ENCODE measurements at places on chromosomes 5 and 9.

DNA sequence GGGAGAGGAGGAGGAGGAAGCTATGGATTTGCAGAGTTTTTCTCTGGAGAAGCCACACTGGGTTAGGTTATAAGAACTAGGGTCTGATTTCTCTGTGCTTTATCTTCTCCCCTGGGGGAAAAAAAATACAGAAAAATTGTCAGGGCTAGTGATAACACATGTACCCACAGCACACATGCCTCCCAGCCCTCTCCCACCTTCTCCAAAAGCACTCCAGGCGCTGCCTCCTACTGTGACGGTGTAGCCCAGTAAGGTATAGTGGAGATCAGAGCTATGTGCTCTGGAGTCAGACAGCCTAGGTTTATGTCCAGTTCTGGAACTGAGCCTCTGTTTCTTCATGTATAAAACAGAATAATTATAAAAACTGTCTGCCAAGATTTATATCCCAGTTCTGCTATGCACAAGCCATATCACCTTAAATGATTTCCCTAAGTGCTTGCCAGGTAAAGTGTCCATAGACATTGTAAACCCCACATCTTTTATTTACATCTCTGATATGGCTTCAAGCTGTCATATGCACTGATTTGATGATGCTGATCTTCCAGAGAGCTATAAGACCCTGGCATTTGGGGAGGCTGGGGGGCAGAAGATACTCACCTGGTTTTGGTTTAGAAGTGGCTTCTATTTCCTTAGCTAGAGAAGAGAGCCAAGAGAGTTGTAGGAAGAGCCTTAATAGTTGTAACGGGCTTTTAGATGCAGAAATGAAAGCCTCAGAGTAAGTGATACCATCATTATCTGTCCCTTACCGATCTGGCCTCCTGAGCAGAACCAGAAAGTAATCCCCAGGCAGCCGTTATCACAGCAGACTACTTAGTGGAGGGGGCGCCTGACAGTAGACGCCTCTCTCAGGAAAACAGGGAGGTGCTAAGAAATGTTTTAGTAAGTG lies 7.6 kb downstream of the SLC1A3 start:
- no peak for DNase-seq

DNA sequence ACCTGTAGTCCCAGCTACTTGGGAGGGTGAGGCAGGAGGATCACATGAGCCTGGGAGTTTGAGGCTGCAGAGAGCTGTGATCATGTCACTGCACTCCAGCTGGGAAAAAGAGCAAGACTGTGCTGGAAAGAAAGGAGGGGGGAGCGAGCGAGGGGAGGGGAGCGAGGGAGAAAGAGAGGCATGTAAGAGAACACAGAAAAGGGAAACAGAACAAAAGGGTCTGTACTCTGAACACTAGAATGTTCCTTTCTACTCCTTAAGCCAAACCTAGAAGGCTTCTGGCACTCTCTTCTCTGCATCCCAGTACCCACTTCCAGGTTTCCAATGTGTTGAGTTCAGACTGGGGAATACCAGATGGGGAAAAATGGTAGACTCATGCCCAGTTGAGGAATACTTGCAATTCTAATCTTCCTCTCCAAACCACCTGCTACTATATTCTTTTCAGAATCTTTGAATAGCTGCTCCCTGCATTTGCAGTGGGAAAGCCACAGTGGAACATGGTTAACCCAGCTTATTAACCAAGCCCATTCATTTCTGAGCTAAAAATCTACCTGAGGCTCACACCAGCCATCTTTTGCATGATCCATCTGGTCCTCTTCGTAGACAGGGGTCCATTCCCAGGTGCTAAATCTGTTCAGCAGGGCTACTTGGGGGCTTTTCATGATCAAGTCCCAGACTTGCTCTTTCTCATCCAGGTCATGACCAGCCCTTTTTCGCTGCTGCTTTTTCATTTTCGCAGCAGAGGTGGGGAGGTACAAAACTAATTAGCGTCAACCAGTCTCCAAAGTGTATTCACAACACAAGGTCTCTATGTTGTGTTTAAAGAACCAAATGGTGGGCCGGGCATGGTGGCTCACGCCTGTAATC lies 34.9 kb downstream of the SEMA4D start:
- no peak for DNase-seq

DNA sequence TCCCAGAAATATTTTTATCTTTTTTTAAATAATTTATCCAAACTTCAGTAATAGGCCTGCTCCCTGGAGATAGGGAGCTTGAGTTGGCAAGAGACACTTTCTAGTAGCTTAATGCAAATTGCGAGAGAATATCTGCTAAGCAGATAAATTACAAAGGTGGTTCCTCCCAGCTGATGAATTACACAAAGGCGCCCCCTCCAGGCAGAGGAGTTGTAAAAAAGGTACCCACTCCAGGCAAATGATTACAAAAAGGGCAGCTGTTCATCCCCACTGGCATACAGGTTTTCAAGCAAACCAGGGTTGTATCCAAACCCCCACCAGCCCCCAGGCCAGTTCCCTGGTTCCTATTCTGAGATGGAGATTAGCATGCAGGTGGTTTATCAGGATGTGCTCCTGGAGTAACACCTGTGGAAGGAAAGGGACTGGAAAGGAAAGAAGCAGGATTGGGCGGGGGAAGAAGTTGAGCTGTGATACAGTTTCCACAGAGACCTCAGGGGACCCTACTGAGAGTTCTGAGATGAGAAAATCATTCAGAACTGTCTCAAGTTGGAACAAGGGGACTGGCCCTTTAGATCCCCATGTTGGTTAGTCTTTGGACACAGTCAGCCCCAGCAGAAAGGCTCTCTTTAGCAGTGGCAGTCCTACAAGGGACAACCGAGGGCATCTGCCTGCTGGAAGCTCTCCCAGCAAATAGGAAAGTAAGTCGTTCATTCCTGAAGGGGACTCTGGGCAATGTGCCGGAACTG lies 25.5 kb downstream of the ESM1 start:
- peak; percentile 32 for DNase-seq

GRCh38 chr5:142484821-142485387 lies 160.1 kb upstream of the SPRY4 start:
- DNase-seq = no peak

GRCh38 chr5:125002727-125003598 lies 256.5 kb upstream of the ZNF608 start:
- no peak for DNase-seq

DNA sequence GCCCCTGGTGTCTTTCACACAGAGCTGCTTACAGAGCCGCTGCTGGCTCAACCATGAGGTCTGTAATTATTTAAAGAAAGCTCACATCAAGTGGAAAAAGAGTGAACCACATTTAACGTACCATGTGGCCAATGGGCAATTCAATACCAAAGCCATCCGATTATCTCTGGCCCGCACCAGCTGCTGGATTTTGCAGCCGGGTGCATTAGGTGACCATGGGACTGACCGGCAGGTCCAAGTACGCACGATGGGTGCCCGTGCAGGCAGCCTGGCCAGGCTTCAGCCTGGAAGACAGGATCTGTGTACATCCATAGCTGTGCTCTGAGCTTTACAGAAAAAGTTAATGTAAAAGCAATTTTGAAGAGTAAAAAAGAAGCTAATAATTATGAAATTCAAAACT lies 20.5 kb downstream of the PPARGC1B start:
- DNase-seq = no peak

DNA sequence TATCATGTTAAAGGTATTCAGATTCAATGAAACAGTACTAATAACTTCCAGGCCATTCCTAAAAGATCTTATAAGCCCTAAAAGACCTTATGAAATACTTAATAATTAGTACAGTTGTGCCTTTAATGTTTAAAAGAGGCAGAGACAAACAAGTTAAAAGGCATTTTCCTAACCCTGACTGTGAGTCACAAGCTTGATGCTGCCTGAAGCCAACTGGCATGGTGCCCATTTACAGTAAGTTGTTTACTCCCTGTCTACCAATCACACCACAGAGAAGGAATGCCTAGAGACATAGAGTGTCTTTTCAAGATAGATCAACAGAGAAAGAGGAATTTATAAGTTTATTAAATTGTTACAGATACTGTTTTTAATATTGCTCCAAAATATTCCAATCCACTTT lies 47.8 kb downstream of the NR3C1 start:
- no peak for DNase-seq

DNA sequence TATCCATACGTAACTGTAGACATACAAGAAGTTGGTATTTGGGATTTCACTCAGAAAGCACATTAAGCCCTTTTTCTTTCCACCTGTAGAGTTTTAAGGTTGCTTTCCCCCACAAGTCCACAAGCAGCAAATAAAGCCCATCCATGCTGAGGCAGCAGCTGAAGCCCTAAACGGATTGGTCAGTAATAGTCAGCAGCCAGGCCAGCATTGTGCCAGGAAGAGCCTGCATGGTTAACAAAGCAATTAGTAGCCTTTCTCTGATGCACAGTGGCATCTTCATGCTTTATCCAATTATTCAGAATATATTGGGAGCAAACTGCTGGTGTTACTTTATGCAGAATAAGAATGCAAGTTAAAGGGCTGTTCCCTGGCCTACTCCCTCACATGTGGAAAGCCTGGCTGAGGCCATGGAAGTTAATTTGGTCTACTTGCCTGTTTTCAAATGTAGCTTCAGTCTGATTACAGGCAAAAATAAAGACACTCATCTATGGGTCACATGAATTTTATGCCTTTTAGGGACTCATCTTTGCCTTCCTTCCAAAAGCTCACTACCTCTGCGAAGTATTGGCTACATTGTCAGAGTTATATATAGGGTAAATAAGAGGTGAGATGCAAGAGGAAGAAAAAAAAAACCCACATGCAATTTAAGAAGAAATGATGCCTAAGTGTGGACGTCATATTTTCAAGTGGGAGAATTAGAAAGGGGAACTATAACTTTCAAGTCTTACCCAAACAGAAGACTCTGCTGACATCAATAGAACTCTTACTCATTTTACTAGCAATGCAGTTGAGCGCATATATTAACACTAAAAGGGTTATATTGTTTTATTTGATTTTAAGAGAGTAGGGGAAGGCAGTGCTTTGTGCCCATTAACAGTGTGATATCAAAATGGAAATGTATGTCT lies 15.9 kb downstream of the EBF1 start:
- DNase-seq = no peak

DNA sequence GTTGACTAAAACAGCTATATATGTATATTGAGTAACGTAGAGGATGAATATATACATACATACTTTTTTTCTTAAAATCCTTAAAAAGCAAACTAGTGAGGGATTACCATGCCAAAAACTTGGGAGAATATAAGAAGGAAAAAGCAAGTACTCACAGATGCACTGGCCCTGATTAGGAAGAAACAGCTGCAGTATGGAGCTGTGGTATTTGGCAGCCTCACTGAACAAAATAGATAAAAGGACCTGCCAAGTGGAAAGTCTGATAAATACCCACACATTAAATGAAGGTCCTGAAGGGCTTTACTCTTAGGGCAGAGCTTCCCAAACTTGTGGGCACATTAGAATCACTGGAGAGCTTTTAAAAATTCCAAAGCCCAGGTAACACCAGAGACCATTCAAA lies 80.6 kb downstream of the FEM1C start:
- DNase-seq = no peak

GRCh38 chr5:171419688-171420430 lies 412 bp downstream of the FGF18 start:
- peak; percentile 16 for DNase-seq

DNA sequence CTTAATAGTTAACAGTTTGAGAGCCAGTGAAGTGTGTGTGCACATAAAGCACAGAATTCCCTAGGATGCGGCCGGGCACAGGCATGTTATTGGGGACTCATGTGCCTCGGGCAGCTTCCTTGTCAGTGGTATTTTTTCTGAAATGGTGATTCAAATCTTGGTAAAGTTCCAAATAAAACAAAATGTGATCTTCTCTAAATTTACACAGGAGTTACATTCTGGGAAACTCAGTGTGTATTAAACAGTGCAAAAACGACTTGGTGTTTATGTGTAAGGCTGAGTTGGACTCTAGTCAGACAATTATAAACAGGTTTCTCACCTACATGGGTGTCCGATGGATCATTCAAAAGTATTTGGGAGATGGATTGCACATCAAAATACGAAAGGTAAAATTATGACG lies 48.9 kb downstream of the BOD1 start:
- DNase-seq = no peak

DNA sequence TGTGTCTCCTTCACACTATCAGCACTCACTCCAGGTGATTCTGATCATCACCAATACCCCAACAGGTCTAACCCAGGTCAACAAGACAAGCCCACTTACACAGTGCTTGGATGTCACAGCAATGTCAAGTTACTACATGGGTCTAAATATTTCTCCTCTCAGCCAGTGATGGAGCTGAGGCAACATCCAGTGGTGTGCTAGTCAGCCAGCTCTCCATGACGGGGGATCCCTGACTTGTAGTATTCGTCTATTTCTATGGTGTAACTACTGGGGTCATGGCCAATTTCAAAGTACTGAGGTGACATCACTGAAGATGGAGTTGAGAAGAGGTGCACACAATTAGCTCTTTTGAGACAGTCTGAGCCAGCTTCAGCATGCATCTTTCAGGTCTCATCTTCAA lies 31.1 kb downstream of the ADRB2 start:
- no peak for DNase-seq

GRCh38 chr5:62982348-62982747 lies 403.7 kb downstream of the LRRC70 start:
- no peak for DNase-seq

- DNase-seq = no peak
Observed at GRCh38 chr5:164470312-164470711, 964.9 kb downstream of the MAT2B start.

- DNase-seq = no peak
Observed at GRCh38 chr5:149188383-149188782, 47.1 kb downstream of the ABLIM3 start.

DNA sequence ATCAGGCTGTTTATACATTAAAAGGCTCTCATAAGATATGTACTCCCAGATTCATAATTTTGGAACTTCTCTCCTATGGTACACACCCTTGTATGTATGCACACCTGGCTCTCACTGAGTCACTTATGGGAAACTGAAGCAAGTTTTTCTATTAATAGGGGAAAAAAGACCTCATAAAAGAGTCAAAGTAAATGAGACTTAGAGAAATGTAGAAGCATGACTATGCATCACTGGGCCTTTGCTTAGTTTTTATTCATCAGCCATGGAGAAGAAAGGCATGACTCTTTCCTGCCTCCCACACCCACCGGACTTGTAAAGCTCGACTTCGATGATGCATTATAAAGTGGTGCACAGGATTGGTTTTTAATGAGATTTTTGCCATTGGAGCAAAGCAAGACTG lies 28.2 kb downstream of the MTAP start:
- no peak for DNase-seq

- no peak for DNase-seq
Observed at GRCh38 chr5:171762903-171763302, 22.7 kb upstream of the SMIM23 start.

DNA sequence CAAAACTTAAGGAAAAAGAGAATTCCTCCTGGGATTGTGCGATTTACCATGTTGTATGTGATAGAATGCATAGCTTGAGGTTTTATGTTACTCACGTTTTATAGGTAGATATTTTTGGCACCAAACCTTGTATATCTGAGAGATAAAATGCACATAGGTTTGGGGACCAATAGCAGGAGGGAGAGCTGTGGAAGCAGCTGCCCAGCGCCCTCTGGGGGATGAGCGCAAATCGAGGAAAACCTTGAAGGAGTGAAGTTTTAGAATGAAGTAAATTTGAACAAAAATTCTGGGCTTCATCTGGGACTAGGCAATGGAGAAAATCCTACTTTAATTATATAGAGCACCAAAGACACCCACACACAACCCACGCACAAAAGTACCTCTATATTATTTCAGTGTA lies 197.0 kb downstream of the ADCY2 start:
- DNase-seq = no peak

GRCh38 chr5:158940977-158941376 lies 158.7 kb downstream of the EBF1 start:
- no peak for DNase-seq

- DNase-seq = no peak
Observed at GRCh38 chr5:169875731-169876130, 104.6 kb downstream of the INSYN2B start.

Measured in stimulated activated CD8-positive, alpha-beta memory T cell treated with anti-CD3 and anti-CD28 coated beads, Interleukin-2, amount 100 ng/mL, for 48 hours (primary cell).